ENCODE measurements at places on chromosomes 3 and 15. TPM values are rescaled to one million over a fixed set of nuclear protein-coding genes. Genes with fewer than 3 reads are reported as not detected.

LMAN1L gene
- polyA plus RNA-seq, result not detected

DNA sequence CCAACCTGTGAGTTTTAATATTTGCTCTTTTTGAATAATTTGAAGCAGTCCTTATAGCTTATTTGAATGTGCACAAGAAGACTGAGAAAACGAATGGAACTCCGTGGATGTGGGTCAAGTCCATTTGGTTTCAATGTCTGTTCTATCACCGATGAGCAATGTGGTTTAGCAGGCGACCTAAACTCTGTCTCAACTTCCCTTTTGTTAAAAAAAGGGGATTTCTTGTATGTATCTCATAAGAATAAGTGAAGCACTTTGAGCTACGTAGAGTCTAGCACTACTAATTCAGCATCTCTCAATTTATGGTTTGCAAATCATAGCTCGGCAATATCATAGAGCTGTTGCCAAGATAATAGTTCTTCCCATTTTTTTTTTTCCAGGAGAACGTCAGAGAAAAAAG, 4.6 kb upstream of the SKIL start:
- no peak for DNase-seq

GRCh38 chr15:97961067-97961954, 808 bp downstream of the ARRDC4 start:
- peak; percentile 19 for DNase-seq

GRCh38 chr3:97338375-97338774, 426.2 kb upstream of the ARL6 start:
- DNase-seq, result no peak

FEZF2 gene
- not detected for polyA plus RNA-seq

MEX3B gene
- polyA plus RNA-seq, result 11.1 TPM
